ENCODE measurements at places on chromosomes 12 and 14.

- no peak for DNase-seq
These were observed 3.2 kb downstream of the IPO8 start for GRCh38 chr12:30692470-30692869.

GRCh38 chr12:64216239-64216638, 5.9 kb downstream of the KICS2 start:
- no peak for DNase-seq

- no peak for DNase-seq
These were observed 9.5 kb upstream of the KRT7 start for GRCh38 chr12:52223406-52224039.

DNA sequence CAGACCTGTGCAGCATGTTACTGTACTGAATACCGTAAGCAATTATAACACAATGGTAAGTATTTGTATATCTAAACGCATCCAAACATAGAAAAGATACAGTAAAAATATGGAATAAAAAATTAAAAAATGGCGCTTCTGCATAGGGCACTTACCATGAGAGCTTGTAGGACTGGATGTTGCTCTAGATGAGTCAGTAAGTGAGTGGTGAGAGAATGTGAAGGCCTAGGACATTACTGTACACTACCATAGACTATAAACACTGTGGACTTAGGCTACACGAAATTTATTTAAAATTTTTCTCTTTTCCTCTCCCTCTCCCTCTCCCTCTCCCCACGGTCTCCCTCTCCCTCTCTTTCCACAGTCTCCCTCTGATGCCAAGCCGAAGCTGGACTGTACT, 194.5 kb upstream of the CDKN3 start:
- no peak for DNase-seq

GRCh38 chr14:41666301-41666700, 59.6 kb downstream of the LRFN5 start:
- DNase-seq: no peak

GRCh38 chr12:105538880-105539279, 208.4 kb downstream of the C12orf75 start:
- no peak for DNase-seq

- no peak for DNase-seq
These were observed 281.1 kb upstream of the RTL1 start for GRCh38 chr14:101184572-101184971.
